ENCODE measurements at places on chromosomes 5 and 9. TPM values are rescaled to one million over a fixed set of nuclear protein-coding genes. Genes with fewer than 3 reads are reported as not detected.

- H3K27me3 ChIP-seq = peaks cover 11% of the 10 kb centered on the region
- H3K4me3 ChIP-seq = no peak overlapping the region
- no peak for DNase-seq
- no peak overlapping the region for H3K27ac ChIP-seq
- peaks cover 6% of the 10 kb centered on the region for H3K4me1 ChIP-seq
Observed at GRCh38 chr5:175740014-175740413, 82.1 kb downstream of the HRH2 start.

DNA sequence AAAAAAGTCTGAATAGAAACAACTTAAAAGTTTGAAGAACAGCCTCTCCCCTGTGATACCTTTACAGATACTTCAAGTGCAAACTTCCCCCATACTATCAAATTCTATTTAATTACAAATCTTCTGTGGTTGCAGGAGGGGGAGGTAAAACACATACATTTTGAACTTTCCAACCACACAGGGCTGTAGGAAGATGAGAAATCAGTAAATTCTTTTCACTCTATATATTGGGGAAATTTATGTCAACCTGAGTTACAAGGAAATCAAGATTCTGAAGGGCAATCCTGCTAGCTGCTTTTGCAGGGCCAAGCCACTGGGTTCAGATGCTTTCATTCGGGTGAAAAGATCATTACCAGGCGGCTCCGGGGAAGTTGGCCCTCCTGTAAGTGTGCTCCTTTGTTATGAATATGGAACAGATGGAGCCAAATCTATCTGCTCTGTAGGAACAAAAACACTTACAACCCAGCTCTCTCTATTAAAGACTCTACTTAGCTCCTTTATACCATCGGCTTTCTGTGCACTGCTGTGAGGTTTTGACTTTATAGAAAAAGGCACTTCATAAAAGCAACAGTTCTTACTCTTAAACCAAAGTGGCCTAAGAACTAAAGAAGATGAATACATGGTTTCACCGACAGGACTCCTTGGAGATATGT is 269.1 kb downstream of the EFNA5 start:
- peak overlapping the region; percentile 56 for H3K4me3 ChIP-seq
- no peaks in the 10 kb centered on the region for H3K36me3 ChIP-seq
- DNase-seq = peak; percentile 47
- H3K4me1 ChIP-seq = peaks cover 66% of the 10 kb centered on the region
- peak overlapping the region; percentile 93 for H3K27ac ChIP-seq

- H3K27ac ChIP-seq = no peak overlapping the region
- no peaks in the 10 kb centered on the region for H3K36me3 ChIP-seq
- DNase-seq = no peak
- H3K27me3 ChIP-seq = no peaks in the 10 kb centered on the region
- H3K4me1 ChIP-seq = peaks cover 2% of the 10 kb centered on the region
- H3K4me3 ChIP-seq = no peak overlapping the region
Observed at GRCh38 chr5:147887930-147888329, 9.4 kb downstream of the SCGB3A2 start.

GRCh38 chr9:116070256-116070914 is 83.2 kb upstream of the PAPPA start:
- no peaks in the 10 kb centered on the region for H3K27me3 ChIP-seq
- H3K36me3 ChIP-seq = no peaks in the 10 kb centered on the region
- DNase-seq = no peak

DNA sequence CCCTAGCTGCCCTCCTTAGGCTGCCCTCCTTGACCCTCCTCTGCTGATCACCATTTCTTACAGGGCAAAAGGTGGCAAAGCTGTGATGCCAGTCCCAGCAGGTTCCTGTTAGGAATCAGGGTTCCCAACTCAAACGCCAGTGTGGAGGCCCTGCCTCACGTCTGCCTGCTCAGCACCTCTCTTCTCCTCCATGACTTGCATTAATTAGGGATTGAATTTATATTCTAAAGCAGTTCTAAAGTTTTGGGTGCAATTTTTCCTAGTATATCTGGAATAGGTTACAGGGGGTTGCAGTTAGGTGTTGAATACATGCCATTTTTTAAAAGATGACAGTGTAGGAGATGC is 13.2 kb upstream of the PLEKHG4B start:
- H3K4me1 ChIP-seq = peaks cover 33% of the 10 kb centered on the region
- peak overlapping the region; percentile 6 for H3K4me3 ChIP-seq
- no peak for DNase-seq

AGXT2 gene
- not detected for total RNA-seq

Data from glutamatergic neuron (in vitro differentiated cells).